ENCODE measurements at places on chromosomes 13 and 19.

- peak; percentile 2 for DNase-seq
These were observed 25.2 kb downstream of the ZNRF4 start for GRCh38 chr19:5480427-5480836.

DNA sequence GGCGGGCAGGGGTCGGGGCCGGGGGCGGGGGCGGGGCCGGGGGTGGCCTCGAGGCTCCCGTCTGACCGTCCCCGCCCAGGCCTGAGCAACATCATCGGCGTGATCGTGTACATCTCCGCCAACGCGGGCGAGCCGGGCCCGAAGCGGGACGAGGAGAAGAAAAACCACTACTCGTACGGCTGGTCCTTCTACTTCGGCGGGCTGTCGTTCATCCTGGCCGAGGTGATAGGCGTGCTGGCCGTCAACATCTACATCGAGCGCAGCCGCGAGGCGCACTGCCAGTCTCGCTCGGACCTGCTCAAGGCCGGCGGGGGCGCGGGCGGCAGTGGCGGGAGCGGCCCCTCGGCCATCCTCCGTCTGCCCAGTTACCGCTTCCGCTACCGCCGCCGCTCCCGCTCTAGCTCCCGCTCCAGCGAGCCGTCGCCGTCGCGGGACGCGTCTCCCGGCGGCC lies 9.4 kb upstream of the CACNG6 start:
- no peak for DNase-seq

- DNase-seq = no peak
These were observed 179.0 kb downstream of the STK24 start for GRCh38 chr13:98397861-98398260.

DNA sequence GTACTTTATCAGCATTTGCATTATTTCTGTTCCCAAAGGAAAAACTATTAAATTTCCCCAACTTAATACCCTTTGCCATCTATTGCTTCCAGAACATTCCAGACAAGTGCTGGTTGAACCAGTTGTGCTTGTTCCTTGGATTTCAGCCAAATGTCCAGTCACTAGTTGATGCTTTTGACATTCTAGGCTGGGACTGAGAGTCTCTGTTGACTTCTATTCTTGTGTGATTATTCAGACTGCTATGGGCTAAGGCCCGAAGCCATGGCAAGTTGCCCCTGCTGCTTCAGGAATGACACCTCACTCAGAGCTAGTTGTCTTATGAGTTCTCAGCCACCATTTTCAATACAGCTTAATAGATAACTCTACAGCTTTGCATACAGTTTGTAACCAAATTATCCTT lies 458.1 kb upstream of the ARGLU1 start:
- DNase-seq = no peak

DNA sequence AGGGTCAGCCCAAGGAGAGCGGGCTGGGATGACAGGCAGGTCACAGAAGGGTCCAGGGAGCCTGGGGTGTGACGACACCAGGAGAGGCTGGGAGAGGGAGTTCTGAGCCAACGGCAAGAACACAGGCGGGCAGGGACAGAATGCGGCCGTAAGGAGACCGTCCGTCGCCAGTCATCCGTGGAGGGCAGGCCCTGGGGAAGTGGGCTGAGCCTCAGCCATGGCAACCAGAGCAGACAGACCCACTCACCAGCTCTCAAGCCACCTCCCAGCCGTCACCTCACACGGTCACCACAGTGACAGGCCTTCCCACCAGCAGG lies 3.7 kb upstream of the TMEM86B start:
- no peak for DNase-seq

DNA sequence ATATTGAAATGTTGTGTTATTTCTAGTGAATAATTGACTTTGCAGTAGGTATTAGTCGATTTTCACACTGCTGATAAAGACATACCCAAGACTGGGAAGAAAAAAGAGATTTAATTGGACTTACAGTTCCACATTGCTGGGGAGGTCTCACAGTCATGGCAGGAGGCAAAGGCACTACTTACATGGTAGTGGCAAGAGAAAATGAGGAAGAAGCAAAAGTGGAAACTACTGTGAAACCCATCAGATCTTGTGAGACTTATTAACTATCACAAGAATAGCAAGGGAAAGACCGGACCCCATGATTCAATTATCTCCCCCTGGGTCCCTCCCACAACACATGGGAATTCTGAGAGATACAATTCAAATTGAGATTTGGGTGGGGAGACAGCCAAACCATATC lies 9.9 kb upstream of the C5AR2 start:
- DNase-seq = no peak

DNA sequence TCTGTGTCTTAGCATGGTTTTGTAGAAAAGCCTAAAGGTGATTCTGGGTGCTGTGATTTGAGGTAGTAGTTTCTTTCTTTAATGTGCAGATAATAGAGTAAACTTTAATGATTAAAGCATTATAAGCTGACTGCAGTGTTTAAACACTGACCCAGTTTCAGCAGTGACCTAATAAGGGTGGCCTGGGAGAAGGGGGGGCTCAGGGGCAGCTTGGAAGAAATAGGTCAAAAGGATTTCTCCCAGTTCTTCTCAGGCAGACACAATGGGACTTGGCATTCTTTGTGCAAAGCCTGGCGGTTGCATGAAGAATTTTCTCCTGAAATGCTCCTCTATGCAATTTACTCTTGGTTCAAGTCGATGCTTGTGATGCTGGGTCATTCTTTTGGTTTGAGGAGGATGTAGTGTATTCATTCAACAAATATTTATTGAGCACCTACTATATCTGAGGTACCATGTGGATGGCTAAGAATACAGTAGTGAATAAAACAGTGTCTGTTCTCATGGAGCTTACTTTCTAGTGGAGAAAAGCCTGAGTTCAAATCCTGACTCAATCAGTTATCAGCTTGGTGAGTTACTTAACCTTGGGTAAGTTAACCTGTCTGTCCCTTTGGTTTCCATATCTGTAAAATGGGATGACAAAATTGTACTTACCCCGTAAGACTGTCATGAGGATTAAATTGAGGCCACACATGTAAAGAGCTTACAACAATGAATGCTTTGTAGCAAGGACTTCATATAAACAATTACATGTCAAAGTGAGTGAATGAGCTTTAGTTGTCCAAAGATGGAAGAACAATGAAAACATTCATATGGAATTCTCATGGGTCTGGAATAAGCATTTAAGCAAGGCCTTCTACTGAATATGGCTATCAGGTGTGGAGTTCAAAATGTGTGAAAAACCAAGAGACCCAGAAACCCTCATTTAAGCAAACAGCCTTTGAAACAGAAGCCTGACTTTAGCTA lies 210.2 kb downstream of the KCNRG start:
- DNase-seq = no peak

- no peak for DNase-seq
These were observed 68.2 kb downstream of the CDADC1 start for GRCh38 chr13:49315756-49316482.

GRCh38 chr19:16847430-16847829 lies 18.2 kb downstream of the SIN3B start:
- no peak for DNase-seq
